Inflammatory macrophage treated with lipopolysaccharide for 4 hours (primary cell): ENCODE measurements at places on chromosomes 7 and 10.

- no peak for DNase-seq
Observed at GRCh38 chr7:136259074-136259473, 281.9 kb upstream of the MTPN start.

DNA sequence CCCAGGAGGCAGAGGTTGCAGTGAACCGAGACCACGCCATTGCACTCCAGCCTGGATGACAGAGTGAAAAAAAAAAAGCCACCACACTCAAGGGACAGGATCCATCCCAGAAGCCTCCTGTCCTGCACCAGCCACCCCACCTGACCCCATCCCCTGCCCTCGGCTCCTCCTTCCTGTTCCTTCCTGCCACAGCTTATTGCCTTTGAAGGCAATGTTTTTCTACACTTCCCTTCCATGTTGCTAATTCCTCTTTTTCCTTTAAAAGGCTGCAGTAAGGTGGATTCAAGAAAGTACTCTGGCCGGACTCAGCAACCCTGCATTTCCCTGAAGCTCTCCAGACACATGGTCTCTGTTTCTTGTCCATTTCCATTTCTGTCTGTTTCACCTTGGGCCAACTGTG is 80.9 kb downstream of the FAM171A1 start:
- DNase-seq: no peak

- DNase-seq: no peak
Observed at GRCh38 chr10:34413214-34413613, 401.9 kb downstream of the PARD3 start.

DNA sequence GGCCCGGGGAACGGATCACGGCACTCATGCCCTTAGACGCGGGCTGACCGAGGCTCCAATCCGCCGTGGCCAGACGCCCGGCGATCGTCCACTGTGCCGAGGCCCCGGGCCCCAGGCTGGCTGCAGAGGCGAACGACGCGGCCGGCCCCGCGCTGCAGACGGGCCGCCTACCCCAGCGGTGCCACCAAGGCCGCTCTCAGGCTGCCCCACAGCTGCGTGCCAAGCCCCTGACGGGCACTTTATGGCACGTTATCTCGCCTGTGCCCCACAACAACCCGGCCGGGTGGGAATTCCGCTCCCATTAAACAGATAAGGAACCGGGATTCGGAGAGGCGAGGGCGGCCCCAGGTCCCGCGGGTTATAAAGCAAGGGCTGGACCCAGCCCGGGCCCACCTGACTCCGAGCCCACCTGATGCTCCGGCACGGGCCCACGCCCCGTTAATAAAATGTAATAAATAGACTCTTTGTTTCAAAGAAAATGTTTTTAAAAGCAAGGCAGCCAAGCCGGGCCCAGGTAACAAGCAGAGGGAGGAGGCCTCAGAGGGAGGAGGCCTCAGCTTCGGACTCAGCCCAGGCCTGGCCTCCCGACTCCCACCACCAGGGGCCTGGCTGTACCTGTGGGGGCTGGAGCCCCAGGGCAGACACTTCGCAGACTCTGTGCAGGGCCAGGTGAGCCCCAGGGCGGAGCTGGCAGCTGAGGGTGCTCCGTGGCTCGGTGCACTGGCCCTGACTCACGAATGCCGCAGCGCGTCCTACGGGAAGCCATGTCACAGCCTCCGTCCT is 79.7 kb downstream of the FOXL3 start:
- DNase-seq: no peak

- DNase-seq: no peak
Observed at GRCh38 chr7:156152390-156152789, 340.1 kb upstream of the SHH start.

DNA sequence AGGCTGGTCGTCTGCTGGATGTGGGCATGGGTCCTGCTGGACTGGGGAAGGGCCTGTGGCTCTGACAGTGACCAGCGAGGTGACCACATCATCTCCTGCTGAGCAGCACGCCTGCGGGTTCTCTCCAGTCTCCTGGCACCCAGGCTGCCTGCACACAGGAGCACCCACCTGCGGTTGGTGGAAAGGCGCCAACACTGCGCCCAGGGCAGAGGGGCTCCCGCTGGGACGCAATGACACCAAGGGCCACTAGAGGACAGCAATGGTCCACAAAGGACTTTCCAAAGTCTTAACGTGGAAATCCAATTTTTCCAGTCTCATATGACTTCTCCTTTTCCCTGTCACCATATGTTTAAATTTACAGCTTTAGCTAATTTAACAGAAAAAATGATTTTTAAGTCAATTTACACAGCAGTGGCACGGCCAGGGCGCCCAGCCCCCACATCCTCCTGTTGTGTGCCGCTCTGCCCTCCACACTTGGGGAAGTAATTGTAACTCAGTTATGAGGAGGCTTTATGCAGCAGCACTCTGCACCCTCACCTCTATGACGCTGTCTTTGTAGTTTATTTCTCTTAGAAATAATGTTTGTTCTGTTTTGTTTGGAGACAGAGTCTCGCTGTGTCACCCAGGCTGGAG is 38.1 kb downstream of the CFAP46 start:
- DNase-seq: peak; percentile 45

DNA sequence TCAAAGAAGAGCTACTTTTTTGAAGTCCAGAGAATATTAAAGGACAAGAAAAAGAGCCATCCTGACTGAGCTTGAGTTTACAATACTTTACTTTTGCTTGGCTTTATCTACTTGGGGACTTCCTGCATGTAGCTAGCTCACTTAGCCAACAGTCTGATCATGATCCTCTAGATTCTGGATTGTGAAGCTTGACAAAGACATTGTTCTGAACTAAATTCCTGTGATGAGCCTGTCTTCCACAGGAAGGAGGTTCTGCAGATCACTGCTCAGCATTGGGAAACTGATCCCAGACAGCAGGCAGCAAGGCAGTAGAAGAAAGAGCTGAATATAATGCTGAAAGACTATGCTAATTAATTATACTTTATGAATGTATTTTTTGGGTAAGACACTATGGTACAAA is 296.4 kb downstream of the DGKB start:
- DNase-seq: no peak

- no peak for DNase-seq
Observed at GRCh38 chr10:57334523-57334922, 933.2 kb downstream of the IPMK start.

DNA sequence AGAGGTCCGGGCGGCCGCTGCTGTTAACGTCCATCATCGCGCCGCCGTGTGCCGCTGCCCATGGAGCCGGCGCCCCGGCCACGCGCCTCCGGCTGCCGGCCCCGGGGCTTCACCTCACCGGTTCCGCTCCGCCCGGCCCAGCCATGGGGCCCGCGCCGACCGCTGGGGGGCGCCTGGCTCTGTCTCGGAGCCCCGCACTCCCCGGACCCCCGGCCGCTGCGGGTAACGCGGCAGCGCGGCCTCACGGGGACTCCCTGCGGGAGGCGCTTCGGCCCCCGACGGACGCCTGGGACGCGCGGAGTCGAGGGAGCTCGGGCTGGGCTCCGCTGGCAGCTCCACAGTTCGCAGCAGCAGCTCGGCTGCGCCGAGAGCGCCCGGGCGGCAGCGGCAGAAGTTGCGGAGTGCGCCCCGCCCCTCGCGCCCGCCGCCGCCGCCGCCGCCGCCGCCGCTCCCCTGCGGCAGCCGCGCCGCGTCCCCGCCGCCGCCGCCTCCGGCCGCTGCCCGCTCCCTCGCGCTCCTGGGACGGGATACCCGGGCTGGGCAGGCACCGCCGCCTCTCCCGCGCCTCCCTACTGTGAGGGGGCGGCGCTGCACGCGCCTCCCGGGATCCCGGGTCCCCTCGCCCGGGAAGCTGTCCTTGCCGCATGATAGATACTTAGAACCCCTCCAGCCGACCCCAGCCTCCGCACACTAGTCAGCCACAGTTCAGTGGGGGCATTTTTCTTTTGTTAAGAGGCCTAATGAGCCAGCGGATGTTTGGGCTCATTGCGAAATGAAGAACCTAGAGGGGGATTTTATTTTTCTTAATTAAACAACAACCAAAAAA is at the start of gene HTR7:
HTR7 (minus strand) TSS at position 405 of the 826 bp plus-strand sequence; CDS start at position 37, 368 bp downstream.
- DNase-seq: peak; percentile 46

GRCh38 chr10:61284222-61284890 is 168.8 kb downstream of the TMEM26 start:
- DNase-seq: peak; percentile 57

DNA sequence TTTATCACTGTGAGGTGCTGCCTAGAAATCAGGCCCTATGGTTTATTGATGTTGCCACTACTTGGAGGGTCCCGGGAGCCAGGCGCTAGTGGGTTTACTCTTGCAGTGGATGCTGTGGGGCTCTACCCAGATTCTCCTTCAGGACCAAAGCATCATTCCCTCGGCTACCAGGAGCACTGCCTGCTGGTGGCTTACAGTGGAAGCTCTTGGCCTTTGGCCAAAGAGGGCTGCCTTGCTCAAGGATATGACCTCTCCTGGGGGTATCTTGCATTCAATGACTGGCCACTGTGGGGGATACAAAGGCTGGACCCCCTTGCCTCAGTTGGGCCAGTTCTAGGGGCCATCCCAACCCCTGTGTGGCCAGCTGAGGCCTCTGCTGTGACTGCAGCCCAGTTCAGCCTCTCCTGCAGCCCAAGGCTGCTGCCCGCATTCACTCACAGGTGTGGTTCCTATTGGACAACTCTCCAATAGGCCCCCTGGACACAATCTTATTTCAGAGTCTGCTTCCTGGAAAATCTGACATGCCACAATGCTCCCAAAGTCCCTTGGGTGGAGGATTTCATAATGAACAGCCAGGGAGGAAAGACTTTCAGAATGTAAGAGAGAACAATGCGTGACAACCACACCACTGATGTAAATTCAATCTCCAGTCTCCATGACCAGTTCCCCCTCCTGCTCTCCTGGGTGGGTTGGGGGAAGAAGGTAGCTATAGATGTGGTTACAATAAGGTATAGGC is 196.3 kb downstream of the SNX10 start:
- no peak for DNase-seq

- DNase-seq: no peak
Observed at GRCh38 chr7:70218006-70218405, 619.7 kb downstream of the AUTS2 start.

DNA sequence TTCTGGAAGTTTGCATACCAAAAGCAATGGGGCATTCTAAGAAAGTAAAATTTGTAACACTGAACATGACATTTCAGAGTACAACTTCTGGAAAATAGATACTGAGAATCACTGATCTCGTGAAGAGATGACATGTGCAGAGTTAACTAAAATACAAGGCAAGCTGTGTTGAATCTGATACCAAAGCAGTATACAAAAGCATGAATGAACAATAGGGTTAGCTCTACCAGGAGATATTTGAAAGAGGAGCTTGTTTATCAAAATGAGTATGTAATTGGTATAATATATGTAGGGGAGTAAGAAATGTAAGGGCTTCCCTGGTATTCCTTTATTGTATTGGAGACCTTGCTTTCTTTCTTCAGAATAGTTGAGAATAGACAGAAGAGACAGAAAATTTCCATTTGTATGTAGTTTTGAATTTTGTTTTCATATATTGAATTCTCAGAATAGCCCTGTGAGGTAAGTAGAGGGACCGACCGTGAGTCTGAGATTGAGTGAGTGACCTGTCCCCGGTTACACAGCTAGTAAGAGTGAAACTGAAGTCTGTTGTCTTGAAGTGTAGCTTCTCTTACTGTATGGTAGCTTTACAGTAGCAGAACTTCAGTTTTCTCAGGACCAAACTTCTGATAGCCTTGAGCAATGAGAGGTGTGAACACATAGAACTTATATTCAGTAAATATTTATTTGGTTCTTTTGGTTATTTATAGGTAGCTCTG is 5.0 kb downstream of the HBP1 start:
- peak; percentile 47 for DNase-seq

DNA sequence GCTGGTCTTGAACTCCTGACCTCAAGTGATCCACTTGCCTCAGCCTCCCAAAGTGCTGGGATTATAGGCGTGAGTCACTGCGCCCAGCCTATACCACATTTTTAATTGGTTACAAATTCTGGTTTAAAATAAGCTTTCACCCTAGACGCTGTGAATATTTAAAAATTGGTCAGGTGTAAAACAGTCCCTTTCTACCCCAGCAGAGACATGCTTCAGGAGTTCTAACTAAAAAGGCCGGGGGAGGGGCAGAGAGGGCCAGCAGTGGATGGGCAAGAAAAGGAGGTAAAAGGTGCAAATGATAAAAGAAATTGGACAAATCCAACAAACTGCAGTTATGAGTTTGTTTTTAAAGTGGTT is 70.0 kb downstream of the WAPL start:
- DNase-seq: no peak

DNA sequence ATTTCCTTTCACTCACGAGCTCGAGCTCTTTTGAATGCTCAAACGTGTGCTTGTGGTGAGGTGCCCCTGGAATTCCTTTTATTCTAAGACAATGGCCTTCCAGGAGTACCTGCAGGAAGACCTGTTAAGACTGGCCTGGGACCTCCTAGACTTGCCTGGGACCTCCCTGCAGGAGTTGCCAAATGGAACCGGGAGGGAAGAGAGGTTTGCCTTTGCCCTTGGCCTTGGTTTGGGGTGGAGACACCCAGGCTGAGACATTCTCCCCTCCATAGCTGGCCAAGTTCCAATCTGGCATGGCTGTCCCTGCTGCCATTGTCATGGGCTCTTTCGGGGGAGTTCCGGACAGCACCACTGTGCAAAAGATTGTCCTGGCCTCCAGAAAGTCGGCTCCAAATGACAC is 39.7 kb downstream of the DNAJB12 start:
- DNase-seq: no peak

- peak; percentile 57 for DNase-seq
Observed at GRCh38 chr10:71234970-71235685, 22.8 kb downstream of the UNC5B start.

- peak; percentile 53 for DNase-seq
Observed at GRCh38 chr10:68301790-68302502, 29.9 kb upstream of the HNRNPH3 start.

DNA sequence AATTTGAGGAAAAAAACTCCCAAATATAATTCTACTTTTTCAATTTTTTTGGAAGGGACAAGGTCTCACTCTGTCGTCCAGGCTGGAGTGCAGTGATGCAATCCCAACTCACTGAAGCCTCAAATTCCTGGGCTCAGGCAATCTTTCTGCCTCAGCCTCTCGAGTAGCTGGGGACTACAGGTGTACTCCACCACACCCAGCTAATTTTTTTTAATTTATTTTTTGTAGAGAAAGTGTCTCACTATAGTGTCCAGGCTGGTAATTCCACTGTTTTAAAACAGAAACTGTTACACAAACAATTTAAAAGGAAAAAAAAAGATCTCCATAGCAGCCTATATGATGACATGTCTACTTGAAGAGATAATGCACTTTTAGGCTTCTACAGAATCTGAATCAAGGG is 25.6 kb downstream of the EZH2 start:
- peak; percentile 31 for DNase-seq

- DNase-seq: no peak
Observed at GRCh38 chr7:154610903-154611302, 392.0 kb downstream of the PAXIP1 start.

DNA sequence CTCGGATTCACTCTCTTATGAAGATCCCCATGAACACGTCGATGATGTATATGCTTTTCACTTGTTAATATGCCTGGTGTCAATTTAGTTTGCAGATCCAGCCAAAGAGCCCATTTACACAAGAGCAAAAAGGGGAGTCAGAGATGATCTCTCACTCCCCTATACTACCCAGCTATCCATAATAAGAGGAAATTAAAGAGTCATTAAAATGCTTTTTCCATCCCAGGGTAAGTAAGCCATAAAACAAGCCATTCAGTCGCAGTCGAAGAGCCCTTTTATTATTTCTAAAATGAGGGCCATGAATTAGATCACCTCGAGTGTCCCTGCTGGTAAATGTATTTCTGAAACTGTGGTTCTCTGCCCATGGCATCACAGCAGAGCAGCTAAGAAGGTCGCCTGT is 41.2 kb downstream of the CHCHD3 start:
- no peak for DNase-seq

GRCh38 chr7:30752979-30753378 is 1.0 kb downstream of the INMT start:
- no peak for DNase-seq

- DNase-seq: no peak
Observed at GRCh38 chr7:29075606-29076005, 70.7 kb downstream of the CPVL start.
